ENCODE measurements at places on chromosomes 12 and 14. TPM values are rescaled to one million over a fixed set of nuclear protein-coding genes. Genes with fewer than 3 reads are reported as not detected.

Gene SYNDIG1L
- total RNA-seq, result not detected

Gene TECPR2
- total RNA-seq, result 13.4 TPM

Gene TDRD9
- 0.92 TPM for total RNA-seq

DNA sequence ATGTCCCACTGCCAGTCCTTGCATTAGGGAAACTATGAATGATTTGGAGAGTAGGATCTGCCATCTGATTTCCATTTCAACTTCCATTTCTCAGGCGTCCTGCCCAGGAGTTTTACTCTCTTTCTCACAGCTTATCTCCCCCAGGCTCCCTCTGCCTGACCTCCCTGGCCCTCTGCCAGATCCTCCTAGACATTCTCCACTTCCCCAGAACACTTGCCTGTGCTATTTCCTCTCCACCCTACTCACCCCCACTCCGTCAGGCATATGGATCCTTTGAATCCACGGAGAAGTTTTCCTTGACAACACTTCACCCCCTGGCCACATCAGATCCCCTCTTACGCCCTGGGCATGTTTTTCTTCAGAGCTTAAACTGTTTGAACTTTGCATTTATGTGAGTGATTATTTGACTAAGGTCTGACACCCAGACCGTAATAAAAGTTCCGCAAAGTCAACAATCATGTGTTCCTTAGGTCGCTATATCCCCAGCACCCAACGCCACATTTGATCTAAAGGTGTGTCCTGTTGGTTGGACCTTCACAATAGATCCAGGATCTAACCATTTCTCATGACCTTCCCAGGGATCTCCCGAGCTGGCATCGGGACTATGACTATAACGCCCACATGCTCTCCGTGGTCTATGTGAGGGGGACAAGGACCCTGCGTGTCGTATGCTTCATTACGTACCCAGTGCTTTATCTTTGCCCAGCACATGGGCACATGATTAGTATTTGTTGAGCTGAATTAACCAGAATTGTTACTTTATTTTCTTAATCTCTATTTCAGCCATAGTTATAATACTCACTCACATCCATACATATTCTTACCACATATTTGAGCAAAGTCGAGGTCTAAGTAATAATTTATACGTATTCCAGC is 255.8 kb upstream of the FOXN3 start:
- DNase-seq, result no peak

- no peak for DNase-seq
Observed at GRCh38 chr12:126051611-126052107, 986.4 kb downstream of the AACS start.

Gene TPH2
- 0.14 TPM for total RNA-seq

- DNase-seq, result no peak
Observed at GRCh38 chr12:95202691-95203486, 14.4 kb downstream of the FGD6 start.

Gene SCNN1A
- not detected for total RNA-seq

DNA sequence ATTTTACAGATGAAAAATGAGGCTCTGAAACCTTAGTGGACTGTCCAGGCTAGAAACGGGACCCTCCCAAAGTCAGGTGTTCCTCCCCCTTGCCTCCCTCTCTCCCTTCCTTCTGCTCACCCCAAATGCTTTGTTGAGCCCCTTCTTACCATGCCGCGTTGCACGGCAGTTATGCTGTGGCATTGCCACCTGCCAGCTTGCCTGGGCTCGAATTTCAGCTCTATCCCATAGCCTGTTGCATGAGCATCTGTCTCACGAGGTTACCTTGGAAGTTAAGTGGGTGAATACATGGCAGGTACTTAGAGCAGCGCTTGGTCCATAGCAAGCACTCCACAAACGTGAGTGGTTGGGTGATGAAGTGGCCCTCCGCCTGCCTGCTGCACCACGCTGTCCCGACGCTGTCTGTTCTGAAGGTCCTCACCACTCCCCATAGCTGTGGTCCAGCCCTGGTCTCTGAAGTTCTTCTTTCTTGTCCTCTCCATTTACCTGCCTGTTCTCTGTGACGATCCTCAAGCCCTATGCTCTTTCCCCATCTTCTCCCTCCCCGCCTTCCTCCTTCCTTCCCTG is 269.9 kb downstream of the CACNA1C start:
- DNase-seq, result no peak

DNA sequence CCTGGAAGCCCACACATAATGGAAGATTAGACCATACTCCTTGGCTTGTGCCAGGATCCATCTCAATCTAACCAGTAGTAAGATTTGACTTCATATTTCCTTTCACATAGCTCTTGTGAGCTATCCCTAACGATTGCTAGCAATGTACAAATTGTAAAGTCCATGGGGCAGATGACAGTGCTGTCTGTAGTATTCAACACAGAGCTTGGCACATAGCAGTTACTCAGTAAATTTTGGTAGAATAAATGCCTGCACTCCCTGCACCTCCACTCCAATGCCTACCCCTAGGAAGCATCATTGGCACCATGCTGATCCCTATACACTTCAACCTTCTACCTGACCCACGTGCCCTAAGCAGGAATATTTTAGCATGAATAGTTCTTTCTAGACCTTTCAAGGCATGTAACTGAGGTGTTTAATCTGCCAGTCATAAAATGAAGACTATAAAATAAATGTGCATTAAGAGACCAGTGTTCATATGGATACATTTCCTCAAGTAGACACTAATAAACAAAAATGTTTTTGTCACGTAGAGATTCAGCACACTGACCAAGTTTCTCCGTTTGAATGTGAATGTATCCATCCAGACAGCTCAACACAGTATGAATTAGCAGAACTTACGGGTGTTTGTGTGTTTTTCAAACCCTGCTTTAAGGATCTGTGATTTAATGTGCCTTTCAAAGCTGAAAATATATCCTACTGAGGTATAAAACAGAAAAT is 98.8 kb downstream of the BMP4 start:
- DNase-seq, result no peak

DNA sequence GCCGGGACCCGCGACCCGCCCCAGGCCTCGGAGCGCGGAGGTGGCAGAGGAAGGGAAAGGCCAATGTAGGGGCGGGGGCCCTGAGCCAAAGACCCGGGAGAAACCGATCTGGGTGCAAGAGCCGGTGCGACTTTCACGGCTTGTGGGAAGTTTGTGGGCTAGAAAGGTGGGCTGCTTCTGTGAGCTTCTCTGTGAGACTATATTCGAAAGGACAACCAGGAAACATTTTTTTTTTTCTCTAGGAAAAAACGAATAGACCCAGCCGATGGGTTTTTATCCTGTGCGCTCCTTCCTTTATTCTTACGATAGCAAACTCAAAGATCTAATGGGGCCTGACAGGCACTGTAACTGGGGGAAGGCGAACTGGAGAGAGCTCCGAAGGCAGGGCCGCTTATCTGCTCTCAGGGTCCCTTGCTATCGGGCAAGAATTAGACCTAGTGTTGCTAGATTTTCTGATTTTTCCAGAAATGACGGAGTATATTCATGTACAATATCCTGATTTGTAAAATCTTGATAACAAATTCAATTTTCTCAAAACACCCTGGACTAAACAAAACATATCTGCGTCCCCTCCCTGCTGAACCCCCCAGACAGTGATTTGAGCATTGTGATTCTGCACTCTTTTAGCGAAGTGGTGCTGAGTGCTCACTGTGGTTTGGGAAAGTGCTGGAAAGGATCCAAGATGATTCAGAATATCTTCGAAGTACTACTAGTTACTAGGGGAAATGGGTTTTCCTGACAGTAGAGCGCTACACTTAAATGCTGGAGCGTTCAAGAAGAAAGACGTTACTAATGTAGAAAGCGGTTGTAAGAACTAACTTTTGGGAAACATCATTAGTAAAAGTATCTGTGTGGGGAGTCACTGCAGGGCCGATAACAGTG is 563 bp upstream of the STXBP6 start:
- DNase-seq, result no peak

DNA sequence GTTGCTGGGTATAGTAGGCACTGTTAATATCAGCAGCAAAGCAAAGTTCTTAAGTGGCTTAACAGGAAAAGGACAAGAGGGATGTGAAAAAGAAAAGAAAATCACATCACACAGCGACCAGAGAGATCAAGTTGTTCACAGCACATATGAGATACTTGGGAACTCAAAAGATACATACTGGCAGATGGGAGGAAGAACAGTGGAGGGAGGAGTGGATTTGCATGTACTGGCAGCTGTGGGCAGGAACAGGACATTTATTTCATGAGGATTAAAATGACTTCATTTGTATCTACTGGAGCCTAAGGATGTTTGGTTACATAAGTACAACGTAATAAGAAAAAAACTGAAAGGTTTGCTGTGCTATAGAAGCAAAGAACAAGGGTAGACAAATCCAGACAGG is 136.5 kb upstream of the IFNG-AS1 start:
- DNase-seq, result no peak

DNA sequence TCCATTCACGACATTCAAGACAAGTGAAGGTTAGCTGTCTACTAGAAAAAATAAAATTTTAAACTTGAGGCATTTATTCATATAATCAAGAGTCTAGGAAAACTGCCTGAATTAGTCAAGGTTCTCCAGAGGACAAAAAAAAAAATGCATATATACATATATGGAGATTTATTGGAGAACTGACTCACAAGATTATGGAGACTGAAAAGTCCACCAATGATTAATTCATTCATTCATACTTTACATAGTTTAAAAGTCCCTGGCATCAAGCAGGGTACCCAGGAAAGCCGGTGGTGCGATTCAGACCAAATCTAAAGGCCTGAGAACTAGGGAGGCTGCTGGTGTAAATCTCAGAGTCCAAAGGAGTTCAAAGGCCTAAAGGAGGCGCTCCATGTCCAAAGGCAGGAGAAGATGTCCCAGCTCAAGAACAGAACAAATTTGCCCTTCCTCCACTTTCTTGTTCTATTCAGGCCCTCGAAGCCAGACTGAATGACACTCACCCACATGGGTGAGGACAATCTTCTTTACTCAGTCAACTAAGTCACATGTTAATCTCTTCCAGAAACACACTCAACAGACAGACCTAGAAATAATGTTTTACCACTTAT is 64.3 kb downstream of the ANKS1B start:
- no peak for DNase-seq

GRCh38 chr12:116319233-116319897 is 41.9 kb upstream of the MED13L start:
- no peak for DNase-seq

Gene KRT81
- total RNA-seq, result not detected

GRCh38 chr12:94650143-94651056 is at the start of gene TMCC3:
Gene TMCC3 (minus strand): TSS chr12:94650557. CDS start chr12:94650430, 127 bp downstream.
- no peak for DNase-seq

DNA sequence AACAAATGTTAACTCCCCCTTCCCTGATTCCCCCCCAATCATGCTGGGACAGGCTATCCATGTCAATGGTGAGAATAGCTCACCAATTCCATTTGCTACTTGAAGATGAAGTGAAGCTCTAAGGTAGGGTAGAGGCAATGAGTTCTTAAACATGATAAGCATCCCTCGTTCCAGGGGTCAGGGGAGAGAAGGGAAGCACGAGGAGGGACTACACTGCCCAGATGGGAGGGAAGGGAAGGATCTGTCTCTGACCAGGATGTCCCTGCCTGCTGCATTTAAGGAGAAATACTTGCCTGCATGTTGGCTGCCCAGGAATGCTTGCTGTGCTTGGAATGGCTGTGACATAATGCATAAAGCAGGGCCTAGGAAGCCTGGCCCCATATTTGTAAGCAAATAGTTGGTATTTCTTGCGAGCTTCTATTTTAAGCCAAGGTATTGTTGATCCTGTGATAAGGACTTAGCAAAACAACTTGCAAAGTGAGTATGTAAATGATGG is 155.1 kb downstream of the CEP83 start:
- DNase-seq, result no peak

DNA sequence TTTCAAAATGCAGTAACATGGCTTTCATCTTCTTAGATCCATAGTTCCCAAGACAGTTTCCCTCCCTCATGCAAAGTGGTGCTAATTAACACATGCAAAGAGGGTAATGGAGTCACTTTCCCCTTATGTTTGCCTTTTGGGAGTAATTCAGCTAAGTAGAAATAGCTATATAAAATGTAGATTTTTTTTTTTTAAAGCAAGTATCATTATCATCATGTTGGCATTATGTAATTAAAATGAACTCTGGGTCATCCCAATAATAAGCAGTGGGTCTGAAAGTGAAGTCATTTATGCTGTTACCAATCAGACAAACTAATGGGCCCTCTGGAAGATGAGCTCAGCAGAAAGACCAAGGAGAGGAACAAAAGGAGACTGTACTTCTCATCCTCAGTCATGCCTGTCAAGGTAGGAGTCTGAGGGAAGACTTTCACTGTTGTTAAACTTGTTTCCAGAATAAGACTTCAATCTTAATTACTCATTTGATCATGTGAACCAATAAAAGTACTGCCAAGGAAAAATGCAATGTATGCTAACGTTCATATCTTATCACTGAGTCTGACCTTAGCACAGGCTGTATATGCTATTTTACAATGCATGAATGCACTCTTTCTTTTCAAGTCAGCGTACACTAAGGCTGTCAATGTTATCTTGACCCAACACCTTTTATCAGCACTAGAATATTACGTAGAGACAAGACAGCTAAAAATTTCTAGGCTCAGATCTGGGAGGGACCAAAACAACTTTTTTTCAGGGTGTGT is 26.8 kb downstream of the AREL1 start:
- DNase-seq, result no peak

Gene PLXNC1
- 0.53 TPM for total RNA-seq

DNA sequence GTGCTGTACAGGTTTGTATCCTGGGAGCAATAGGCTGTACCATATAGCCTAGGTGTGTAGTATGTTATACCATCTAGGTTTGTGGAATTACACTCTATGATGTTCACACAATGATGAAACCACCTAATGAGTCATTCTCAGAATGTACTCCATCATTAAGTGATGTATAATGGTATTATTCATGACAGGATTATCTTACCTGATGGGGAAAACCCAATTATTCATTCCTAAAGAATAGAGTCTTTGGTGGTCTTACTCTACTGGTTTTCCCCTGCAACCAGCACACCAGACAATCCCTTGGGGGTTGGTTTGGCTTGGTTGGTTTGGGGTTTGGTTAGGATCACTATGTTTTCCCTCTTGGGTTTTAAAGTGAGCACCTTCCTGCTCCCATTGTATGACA is 12.6 kb upstream of the OR10P1 start:
- no peak for DNase-seq

Gene DDN
- total RNA-seq, result 0.26 TPM

- DNase-seq, result no peak
Observed at GRCh38 chr12:96068111-96068510, 32.7 kb upstream of the LTA4H start.

Gene SCN8A
- 30.7 TPM for total RNA-seq

Gene P2RX7
- total RNA-seq, result 7.6 TPM
